ENCODE measurements at places on chromosomes 12 and 14.

- DNase-seq = no peak
These were observed 265.8 kb downstream of the SLC16A7 start for GRCh38 chr12:59861635-59862034.

- no peak for DNase-seq
These were observed 49.2 kb upstream of the PPP1R12A start for GRCh38 chr12:79983986-79984620.

DNA sequence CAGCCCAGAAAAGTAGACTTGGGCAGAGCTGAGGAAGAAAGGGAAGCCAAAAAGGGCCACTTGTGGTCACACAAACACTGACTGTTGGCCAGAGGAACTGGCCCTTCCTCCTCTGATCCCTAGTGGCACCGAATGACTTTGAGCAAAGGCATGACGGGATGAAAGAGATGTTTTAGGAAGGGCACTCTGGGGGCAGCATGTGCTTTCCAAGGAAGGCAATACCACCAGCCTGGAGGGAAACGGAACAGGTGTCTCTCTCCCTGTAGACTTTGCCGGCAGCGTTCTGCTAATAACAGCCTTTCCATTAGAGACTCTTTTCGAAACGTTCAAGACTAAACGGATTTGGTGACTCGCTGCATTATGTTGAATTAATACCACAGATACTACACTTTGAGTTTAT lies 12.3 kb upstream of the FBXO21 start:
- no peak for DNase-seq

DNA sequence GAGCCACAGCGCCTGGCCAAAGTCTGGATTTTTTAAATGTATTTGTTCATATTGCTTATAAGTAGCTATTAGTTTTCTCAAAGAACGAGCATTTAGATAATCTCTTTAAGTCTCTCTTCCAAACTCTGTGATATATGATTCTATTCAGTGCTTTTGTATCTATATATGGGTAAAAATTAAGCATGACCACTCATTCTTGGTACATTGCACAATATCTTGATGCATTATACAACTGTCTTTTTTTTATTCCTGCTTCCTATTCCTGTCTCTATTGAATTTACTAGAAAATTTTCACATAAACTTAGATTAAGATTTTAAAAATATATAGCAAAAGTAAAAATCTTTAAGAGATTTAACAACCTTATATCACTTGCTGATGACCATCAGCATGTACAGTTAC lies 29.1 kb downstream of the SOCS2 start:
- no peak for DNase-seq

GRCh38 chr12:132152953-132153352 lies 8.7 kb downstream of the NOC4L start:
- no peak for DNase-seq

DNA sequence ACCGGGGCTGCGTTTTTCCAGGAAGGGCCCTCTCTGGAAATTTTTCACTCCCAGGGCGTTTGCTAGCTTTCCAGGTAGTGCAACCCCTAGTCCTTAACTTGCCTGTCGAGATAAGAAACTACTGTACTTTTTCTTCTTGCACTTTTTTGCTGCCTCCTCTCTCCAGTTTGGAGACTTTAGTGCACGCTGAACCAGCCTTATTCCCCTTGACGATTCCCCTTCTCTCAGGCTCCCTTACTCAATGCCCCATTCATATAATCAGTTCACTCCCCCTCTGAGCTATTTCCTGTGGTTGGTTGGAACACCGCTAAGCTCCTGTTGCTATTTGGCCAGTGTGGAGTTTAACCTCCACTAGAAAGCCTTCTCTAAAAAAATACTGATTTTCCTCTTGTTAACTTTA lies 682 bp downstream of the CREBL2 start:
- no peak for DNase-seq

GRCh38 chr12:106042037-106042436 lies 96.7 kb downstream of the NUAK1 start:
- DNase-seq = no peak
